ENCODE measurements at places on chromosomes 13 and 19. TPM values are rescaled to one million over a fixed set of nuclear protein-coding genes. Genes with fewer than 3 reads are reported as not detected.

- DNase-seq = no peak
Measured at GRCh38 chr13:101654883-101655282, 202.4 kb downstream of the ITGBL1 start.

Gene PLPP2
- 2.8 TPM for polyA plus RNA-seq

- no peak for DNase-seq
Measured at GRCh38 chr13:111184458-111185401, 69.6 kb downstream of the ARHGEF7 start.

- DNase-seq = peak; percentile 1
Measured at GRCh38 chr19:21256722-21257121, 72.5 kb downstream of the ZNF708 start.

- no peak for DNase-seq
Measured at GRCh38 chr13:24042710-24043440, 117.6 kb upstream of the SPATA13 start.

DNA sequence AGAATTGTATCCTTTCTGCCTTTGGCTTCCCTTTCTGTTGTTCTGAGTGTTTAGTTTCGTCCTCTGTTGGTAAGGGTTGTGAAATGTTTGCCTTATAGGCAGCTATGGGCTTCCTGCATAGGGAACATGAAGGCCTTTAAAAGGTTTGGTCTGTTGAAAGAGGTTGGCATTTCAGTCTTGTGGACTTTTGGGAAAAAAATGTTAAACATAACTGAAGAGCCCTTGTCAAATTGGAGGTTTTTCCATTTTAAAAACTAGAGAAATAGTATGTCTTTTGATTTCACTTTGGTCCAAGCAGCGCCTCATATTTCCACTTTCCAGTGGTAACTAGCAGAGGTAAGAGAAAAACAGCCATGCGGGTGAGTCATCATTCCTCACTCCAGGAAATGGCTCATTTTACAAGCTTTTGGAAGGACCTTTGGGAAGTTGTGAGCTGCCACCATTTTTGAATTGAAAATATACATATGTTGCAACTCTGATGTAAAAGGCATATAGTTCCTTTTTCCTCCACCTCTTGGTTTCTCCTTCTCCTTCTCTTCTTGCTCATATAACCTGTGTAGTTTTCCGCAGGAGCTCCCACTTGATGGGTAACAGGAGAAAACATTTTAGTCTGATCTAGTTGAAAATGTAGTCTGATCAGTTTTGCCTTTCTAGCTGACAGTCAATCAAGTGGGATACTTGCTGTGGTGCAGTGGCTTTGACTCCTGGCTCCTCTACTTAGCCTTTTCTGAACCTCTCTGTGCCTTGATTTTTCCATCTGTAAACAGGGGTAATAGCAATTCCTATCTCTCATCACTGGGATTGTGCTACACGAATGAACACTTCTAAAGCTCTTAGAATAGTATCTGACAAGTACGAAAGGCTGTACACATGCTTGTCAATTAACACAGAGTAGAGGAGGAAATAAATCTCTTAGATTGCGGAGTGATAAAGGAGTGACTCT is 23.0 kb downstream of the GPC6 start:
- DNase-seq = no peak

DNA sequence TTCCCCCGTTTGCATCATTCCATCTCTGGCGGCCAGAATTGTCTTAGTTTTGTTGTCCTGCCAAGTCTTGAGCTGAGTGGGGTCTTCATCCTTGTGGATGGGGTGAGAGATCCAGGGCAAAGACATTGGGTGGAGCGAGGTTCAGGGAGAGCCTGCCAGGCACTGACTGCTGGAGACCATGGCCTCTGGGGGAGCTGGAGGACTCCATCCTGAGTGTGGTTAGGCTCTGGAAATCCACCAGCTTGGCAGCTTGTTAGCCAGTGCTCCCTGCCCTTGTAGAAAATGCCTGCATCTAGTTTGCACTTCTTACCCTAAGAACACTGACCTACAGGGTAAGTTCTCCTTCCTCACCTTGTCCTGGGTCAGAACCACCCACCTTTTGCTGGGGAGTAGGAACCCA is 97.2 kb upstream of the ZNF536 start:
- DNase-seq = no peak

- DNase-seq = no peak
Measured at GRCh38 chr19:55372316-55373081, 2.2 kb upstream of the IL11 start.

DNA sequence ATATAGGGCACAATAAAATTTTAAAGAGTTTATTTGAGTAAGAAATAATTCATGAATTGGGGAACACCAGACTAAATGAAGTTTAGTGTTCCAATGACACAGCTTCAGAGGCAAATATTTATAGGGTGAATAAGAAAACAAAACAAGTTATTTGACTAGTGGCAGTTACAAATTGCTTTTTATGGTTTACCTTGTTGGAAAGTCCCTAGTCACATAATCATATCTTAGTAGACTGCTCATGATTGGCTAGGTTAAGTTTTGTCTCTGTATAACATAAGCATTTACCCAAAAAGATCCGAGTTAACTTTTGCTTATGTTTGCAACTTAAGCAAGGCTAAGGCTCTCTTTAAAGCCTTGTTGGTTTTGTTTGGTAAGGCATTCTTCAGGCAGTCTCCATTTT is 224.7 kb upstream of the MIR17HG start:
- no peak for DNase-seq

DNA sequence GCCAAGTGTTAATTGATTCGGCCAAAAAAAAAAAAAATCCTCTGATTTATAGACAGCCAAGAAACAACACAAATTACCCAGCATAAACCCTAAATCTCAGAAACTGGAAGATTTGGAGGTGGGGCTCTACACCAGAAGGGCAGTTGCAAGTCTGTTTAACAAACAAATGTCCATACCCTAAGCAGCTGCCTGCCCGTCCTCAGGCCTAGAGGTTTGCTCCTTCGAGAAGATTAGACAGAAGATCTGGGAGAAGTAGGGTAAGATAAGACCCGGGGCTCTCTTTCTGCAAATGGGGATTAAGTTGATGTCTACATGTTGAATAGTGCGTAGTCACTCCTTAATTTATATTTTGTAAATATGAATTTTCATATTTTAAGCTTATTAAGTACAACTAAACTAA is 3.4 kb upstream of the N4BP2L1 start:
- DNase-seq = no peak

- no peak for DNase-seq
Measured at GRCh38 chr19:55809381-55810058, 22.3 kb downstream of the NLRP11 start.

DNA sequence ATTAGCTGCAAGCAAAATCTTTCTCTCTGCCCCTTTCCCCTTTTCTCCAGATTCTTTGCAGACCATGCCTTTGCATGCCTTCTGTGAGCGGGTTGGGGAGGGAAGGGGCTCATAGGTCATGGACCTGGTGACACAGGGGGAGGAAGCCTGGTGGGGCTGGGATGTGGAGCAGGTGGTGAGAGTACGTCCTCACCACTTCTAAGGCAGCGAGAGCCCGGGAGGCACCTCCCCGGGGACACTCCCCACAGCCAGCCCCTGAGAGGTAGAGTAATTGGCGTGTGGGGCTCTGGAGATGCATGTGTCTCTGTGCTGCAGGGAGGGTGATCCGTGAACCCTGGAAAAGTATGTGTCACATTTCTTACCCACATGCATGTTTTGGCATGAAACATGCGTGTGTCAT is 42.5 kb upstream of the EHD2 start:
- no peak for DNase-seq

DNA sequence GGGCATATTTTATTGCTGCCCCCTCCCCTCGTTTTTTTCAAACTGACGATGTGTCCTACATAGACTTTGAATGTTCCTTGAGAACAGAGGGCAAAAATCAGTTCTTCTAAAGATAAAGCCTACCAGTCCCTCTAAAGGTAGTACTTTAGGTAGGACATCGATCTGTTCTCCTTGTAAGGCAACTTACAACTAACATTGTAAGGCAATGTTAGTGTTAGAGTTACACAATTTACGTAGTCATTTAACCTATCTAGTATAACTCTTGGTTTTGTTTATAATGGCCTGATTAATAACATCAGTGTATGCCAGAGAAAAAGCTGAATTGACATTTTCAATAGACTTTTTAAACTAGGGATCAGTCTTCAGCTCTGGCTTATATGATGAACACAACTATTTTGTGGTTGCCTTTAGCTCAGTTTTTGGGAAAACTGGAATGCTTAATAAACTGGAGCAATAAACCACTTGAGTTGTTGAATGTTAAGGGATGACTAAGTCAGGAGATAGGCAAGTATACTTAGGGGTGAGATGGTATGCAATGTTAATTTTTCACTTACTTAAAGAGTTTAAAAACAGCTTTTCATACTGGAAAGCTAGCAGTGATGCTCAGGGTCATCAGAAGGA is 2.2 kb downstream of the NDFIP2 start:
- DNase-seq = no peak

DNA sequence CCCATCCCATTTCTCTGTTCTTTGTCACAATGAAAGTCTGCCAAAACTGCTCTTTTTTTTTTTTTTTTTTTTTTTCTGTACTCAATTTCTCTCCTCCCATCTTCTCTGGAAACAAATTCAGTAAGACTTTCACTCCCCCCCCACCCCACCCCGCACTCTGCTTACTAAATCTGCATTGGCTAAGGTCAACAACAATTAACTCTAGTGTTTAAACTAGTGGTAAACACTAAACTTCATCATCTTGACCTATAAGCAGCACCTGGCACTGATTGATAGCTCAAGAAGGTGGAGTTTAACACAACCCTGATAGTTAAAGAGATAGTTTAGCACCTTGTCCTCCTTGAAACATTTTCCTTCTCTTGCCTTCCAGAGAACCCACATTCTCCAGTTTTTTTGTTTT is 14.1 kb upstream of the KLF12 start:
- DNase-seq = no peak

Gene INTS6
- 33.2 TPM for polyA plus RNA-seq

DNA sequence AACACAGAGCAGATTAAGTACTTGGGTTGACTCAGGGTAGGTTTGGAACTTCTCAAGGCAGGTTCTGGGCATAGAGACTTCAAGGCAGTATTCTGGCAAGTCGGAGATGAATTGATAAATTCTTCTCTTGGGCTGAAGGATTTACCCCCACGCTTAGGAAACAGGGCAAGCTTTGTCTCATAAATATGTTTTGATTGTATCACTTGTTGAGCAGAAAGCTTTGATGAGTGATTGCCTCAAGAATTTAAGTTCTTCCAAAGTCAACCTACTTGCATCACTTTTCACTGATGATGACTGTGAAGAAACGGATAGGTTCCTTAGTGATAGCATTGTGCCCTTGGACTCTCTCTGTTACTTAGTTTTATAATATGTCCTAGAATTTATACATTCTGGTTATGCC is 258.6 kb upstream of the DACH1 start:
- no peak for DNase-seq

DNA sequence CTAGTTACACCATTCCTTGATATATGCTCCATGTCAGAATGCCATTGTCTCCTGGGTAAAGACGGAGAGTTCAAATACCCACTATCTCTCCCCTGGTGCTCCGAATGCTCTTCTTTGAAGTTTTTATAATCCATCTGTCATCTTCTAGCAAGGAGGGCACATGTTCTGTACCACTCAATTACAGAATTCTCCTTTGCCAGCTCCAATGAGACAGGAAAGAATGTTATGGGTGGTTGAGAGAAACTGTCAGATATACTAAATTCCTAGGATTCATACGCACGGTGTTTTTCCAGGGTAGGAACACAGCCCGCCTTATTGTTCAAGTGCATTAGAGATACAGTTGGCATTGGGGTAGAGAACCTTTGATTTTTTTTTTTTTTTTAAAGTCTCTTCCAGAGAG is 118.0 kb upstream of the ZNF536 start:
- no peak for DNase-seq

DNA sequence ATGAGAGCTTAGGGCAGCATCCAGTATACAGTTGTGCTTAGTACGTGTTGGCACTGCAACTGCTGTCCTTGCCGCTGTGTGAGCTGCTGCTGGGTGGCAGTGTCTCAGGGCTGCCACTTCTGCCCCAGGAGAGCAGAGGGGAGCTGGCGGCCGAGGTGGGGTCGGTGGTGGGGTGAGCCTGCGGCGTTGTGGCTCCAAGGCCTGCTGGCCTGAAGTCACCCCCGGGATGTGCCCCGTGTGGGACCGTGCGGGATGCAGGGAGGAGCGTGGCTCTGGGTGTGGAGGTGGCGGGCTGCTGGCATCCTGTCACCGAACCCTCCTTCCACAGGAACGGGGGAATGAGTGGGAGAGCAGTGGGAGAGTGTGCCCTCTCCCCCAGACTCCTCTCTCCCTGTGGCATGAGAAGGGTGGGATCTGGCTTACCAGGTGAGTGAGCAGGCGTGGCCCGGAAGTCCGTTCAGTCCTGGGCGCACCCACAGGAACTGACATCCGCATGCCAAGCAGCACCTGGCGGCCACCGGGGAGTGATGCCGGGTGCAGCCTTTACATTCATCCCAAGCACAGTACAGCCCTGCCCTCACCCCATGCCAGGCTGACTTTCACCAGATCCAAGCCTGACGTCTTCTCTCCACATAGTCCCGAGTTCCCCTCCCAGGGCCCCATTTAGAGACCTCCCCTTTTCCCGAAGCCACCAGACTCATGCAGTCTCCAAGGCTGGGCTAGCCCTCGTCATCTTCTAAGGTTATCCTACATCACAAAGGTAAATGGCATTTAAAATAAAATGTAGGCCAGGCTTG is 26.6 kb downstream of the MCF2L start:
- no peak for DNase-seq

Gene SLAIN1
- 17.8 TPM for polyA plus RNA-seq

Gene NLRP4
- not detected for polyA plus RNA-seq

GRCh38 chr13:51934461-51935087 is 72.8 kb downstream of the CCDC70 start:
- DNase-seq = no peak

Gene GJA3
- 10.9 TPM for polyA plus RNA-seq

DNA sequence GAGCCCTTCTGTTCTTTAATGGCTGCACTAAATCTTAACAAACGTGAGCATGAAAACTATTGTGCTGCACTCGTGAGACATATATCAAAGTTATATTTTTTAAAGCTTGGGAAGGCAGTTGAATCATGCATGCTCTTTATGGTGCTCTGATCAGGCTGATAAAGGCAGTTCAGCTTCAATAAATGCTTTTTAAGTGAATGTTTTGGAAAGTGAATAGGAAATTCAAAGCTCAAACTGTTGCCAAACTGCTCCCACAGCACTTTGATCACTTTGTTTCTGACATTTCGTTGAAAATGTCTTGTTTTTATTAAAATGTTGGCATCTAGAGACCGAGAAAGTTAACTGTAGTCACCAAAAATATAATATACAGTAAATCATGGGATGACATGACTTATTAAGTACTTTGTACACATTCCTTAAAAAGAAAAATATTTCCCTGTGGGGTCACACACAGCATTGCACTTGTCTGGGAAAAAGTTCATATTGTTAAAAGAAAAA is 625.7 kb upstream of the PCDH9 start:
- DNase-seq = peak; percentile 2

- no peak for DNase-seq
Measured at GRCh38 chr19:40053491-40053890, 2.5 kb downstream of the ZNF780B start.

- no peak for DNase-seq
Measured at GRCh38 chr19:33434069-33434885, 60.8 kb downstream of the CEBPG start.

Gene BCAM
- polyA plus RNA-seq = 663 TPM

Gene KLHL1
- 0.72 TPM for polyA plus RNA-seq

Gene EFNA2
- polyA plus RNA-seq = 3.6 TPM

All from renal cortex interstitium (tissue), 15 donors.